IPS-NIHi11 (cell line): ENCODE measurements at places on chromosomes 6 and 20.
A peak's percentile ranks its signal among the peaks of the same experiment; 100 is the strongest.

DNA sequence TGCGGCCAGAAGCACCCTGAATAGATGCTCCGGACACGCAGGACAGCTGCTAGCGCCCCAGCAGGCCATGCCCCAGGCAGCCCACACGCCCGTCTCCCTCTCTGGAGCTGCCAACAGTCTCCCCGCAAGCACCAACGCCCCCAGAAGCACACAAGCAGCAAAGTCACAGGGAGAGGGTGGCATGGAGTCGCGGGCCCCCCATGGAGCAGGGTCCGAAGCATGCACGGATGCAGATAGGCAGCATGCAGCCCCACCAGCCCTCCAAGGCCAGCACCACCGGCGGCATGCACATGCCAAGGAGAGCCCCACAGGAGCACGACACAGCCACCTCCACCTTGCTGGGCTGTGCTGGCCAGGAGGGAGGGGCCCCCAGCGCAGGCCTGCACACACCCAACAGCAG is 53.8 kb downstream of the KCNQ2 start:
- DNase-seq, result no peak

DNA sequence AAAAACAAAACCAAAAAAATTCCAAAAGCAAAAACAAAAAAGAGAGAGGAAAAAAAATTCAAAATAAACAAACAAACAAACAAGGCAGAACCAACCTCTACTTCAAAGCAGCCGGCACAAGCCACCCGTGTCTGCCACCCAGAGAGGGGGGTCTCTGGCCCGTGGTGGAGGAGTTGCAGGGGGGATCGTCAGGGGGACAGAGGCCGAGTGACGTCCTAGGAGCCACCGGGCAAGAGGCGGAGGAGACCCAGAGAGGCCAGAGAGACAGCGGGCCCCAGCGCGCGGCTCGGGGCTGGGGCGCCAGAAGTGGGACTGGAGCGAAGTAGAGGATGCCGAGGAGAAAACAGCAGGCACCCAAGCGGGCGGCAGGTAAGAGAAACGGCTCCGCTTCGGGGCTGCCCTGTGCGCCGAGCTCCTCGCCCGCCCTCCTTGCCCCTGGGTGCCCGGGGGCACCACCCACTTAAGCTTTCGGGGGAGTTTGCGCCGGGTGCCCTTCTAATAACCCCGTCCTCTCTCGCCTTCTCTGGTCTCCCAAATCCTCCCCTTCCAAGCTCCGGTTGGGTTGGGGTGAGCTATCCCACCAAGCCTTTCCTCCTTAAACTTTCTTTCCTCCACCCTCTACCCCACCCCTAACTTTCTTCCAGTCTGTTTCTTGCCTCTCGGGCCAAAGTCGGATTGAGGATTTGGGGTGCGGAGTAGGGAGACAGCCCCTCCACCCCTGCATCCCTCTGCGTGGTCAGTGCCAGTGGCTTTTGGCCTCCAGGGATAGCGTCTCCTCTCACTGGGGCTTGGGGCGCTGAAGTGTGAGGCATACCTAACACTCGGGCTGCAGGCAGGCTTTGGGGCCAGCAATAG is 1.0 kb downstream of the TSHZ2 start:
- peak; percentile 47 for DNase-seq

DNA sequence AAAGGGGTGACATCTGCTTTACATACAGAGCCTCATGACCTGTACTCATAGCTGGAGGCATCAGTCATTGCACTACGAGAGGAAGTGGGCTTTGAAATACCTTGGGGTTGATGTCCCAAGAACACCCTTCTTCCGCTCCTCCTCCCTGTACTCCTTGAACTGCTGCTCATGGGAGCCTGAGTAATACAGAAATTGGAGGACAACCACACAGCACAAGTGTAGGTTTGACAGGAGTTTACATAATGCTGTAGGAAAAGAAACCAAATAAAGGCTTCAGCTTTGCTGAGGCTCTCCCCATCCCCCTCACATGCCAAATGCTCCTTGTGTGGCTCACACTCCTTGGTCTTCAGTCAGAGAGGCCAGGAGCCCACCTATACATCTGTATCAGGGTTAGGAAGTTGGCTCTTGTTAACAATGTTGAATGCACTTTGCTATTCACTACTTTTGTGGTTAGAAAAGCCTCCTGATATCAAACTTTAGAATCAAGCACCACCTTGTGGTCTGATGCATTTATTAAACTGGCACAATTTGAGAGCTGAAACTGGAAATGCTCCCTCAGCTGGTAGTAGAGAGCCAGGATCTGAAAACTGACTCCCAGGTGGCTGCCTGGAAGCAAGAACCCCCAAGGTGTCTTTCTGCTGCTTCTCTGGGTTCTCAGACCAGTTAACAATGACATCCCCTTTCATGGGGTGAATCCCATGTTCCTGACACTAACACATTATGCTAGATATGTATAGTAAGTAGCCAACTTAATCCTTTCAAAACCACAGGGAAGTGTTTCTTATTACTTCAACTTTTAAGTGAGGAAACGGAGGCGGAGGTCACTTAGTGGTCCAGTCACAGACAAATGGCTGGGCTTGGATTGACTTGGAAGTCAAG is 56.2 kb upstream of the EDN1 start:
- DNase-seq, result peak; percentile 54

GRCh38 chr6:147841547-147842148 is 333.2 kb downstream of the SAMD5 start:
- no peak for DNase-seq

DNA sequence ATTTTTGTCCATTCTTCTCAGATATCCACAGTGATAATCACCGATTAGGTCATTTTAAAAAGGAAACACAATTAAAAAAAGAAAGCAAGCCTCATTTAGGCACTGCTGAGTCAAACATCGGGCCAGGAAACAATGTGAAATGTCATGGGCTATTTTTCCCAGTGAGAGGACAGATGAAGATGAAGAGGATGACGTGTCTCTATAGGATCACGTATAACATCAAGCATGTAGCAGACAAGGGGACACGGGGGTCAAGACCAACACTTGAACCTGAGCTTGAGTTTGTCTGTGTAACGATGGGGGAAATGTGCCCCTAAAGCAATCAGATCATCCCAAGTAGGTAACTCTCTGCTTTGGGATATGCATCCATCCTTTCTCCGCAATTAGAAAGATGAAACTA is 553.2 kb downstream of the CD83 start:
- DNase-seq, result no peak

GRCh38 chr6:170553534-170554012 is 466 bp upstream of the PSMB1 start:
- DNase-seq, result peak; percentile 14
